ENCODE measurements at places on chromosomes 1 and 21.

- no peak for DNase-seq
Observed at GRCh38 chr21:45839274-45839673, 142.3 kb upstream of the COL6A1 start.

GRCh38 chr21:45981151-45982091 lies at the start of gene COL6A1:
COL6A1 (plus strand) TSS chr21:45981770; CDS start chr21:45981851, 81 bp downstream.
- peak; percentile 54 for DNase-seq

GRCh38 chr21:25568246-25568645 lies 39.0 kb downstream of the MRPL39 start:
- peak; percentile 47 for DNase-seq

- DNase-seq: no peak
Observed at GRCh38 chr1:1204998-1205768, 1.2 kb downstream of the TNFRSF18 start.

DNA sequence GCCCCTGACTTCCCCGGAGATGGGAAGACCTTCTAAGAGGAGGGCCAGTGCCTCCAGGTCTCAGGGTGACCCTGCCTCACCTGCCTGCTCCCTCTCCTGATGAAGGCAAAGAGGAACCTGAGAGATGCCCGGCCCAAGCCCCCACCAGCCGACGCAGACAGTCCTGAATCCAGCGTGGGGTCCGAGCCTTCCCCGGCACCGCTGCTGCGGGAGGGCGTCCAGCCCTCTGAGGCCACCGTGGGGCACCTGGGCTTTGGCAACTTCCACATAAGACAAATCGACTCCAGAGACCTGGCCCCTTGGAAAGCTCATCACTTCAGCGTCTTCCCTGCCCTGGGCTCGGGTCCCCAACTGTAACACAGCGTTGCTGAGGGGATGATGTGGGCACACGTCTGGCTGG lies 122.2 kb downstream of the CASZ1 start:
- DNase-seq: no peak

DNA sequence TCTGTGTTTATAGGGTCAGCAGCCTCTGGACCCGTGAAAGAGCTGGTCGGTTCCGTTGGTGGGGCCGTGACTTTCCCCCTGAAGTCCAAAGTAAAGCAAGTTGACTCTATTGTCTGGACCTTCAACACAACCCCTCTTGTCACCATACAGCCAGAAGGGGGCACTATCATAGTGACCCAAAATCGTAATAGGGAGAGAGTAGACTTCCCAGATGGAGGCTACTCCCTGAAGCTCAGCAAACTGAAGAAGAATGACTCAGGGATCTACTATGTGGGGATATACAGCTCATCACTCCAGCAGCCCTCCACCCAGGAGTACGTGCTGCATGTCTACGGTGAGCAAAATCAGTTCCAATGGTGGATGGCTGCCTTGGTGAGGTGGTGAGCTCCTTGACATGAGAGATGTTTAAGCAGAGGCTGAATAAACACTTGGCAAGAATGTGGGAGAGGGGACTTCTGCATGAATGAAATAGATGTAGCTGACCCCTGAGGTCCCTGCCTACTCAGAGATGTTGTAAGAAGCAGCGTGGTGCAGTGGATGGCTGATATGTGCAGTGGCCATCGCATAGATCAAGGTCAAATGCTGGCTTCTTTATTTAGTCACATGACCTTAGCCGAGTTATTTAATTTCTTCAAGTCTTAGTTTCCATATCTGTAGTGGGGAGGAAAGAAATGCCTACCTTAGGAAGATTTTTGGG lies 9.3 kb downstream of the SLAMF7 start:
- no peak for DNase-seq

DNA sequence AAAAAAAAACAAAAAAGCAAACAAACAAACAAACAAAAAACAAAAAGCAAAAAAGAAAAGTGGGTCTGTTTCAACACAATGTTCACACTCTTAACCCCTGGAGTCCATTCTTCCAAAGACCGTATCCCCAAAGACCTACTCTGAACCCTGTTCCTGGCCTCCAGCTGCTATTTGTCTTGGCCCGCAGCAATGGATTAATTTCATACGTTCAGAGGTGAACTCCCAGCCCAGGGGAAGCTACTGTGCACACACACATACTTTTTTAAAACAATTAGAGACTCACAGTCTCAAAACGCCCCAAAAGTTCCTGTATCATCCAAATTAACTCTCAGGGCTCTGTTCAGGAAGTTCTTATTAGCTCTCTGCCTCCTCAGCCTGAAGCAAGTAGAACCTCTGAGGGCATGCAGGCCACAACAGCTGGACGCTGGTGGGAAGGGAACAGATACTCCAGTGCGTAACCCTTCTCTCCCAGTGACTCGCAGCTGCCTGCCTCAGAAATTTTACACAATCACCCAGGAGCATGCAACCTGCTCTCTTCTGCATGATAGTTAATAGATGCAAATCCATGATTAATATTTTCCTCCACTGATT lies 395.4 kb downstream of the RRAGC start:
- DNase-seq: no peak

GRCh38 chr1:118483245-118484006 lies 298.4 kb upstream of the SPAG17 start:
- no peak for DNase-seq

DNA sequence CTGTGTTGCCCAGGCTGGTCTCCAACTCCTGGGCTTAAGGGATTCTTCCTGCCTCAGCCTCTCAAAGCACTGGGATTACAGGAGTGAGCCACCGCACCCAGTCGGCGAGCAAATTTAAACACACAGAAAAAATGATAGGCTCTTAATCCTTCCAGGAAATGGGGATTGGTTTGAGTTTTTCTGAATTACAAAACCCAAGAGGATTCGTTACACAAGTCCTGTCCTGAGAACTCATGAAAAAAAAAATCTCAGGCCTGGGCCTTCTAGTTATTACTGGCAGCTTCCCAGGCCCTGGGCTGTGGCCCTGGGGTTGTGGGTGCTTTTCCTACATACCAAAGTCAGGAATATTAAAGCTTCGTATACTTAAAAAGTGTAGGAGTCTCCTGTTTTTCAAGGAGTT lies 6.3 kb upstream of the IFNGR2 start:
- no peak for DNase-seq

GRCh38 chr1:108067884-108068540 lies 103.0 kb upstream of the VAV3 start:
- no peak for DNase-seq

GRCh38 chr1:31201931-31202360 lies 37.7 kb downstream of the NKAIN1 start:
- no peak for DNase-seq

GRCh38 chr1:55150880-55151588 lies 64.1 kb downstream of the USP24 start:
- DNase-seq: no peak

DNA sequence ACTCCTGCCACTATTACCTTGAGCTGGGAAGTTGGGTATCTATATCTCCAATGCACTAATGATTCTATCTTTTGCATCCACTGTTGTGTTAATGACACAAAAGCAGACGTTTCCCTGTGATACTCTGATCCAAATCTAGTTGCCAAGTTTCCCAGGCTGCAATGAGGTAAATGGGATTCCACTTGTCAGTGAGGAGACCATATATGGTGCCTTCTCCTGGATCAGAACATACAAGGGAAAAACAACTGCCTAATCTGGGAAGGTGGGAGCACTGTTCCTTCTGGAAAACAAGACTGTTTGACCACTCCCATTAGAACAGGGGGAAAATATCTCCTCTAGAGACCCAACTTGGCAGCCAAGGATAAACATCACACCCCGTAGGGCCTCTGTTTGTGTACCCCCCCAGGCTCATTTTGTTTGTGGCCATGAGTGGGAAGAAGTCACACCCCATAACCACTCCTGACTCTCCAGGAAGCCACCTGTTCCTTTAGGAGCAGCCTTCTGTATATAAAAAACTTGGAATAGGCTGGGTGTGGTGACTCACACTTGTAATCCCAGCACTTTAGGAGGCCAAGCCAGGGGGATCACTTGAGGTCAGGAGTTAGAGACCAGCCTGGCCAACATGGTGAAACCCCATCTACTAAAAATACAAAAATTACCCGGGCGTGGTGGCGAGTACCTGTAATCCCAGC lies 28.5 kb upstream of the SLC6A9 start:
- DNase-seq: no peak

DNA sequence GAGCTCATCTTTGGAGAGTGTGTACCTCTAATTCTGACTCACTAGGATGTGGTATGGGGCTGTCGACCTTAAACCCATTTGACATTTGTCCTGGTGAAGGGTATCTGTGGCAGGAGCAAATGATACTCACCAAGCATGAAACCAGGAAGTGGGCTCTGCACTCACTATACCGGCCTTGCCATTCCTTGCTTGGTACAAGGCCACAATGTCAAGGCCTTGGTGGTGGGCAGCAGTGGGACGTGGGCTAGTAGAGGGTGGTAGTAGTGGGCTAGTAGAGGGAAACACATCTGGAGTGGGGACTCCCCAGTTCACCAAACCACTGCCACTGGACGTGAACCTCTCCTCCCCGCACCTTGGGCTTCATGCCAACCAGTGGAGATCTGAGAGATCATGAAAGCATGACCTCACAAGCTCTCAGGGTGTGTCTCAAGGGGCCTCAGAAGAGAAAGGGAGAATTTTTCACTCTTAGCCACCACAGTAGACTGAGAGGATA lies 11.5 kb downstream of the TNFSF4 start:
- no peak for DNase-seq

- DNase-seq: no peak
Observed at GRCh38 chr1:245209658-245210435, 55.1 kb downstream of the KIF26B start.

- DNase-seq: no peak
Observed at GRCh38 chr1:2789164-2789985, 12.1 kb downstream of the TTC34 start.

GRCh38 chr1:177146499-177146898 lies 18.0 kb downstream of the ASTN1 start:
- DNase-seq: no peak

DNA sequence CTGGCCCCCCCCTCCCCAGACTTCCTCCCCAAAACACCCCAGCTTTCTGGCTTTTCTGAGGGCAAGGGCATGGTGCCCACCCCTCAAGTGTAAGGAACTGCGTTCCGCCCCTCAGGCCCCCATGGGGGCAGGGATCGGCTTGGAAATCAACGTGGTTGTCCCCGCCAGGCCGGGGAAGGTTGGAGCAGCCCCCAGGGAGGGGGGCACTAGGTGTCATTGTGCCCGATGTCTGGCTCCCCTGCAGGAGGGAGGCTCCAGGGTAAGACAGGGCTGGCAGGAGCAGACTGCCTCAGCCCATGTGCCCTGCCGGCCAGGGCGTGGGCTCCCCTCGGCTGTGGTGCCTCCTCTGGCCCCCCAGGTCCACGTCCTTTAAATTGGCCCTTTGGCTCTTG lies 7.4 kb upstream of the TFAP2E start:
- no peak for DNase-seq

- no peak for DNase-seq
Observed at GRCh38 chr1:43688594-43689000, 18.7 kb upstream of the ST3GAL3 start.

- DNase-seq: no peak
Observed at GRCh38 chr1:83805921-83806320, 193.0 kb downstream of the TTLL7 start.

DNA sequence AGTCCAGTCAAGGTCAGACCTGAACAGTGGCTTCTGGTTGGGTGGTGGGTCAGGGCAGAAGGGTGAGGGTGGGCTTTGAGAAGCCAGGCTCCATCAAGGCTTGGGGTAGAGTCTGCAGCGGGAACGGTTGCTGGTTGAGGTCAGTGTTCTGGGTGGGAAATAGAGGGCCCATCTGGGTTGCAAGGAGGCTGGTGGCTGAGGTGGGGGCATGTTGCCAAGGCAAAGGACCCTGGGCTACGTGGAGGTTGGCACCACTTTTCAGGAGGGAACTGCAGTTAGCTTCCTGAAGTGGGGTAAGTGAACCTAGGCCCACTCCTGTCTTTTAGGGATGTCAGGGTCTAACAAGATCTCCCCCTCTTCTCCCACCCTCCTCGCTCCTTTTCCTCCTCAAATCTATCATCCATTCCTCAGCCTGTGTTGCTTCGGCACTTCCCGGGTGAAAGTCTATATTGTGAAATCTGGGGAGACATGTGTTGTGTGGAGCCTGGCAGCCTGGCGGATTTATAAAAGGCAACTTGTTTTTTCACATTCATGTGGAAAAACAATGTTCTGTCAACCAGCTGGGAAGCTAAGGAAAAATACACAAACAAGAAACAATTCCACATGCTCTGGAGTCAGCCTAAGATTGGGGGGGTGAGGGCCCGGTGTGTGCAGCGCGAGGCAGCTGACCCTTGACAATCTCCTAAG lies 1.5 kb downstream of the IL22RA1 start:
- no peak for DNase-seq

GRCh38 chr1:46619656-46620258 lies 3.1 kb upstream of the MOB3C start:
- DNase-seq: no peak

DNA sequence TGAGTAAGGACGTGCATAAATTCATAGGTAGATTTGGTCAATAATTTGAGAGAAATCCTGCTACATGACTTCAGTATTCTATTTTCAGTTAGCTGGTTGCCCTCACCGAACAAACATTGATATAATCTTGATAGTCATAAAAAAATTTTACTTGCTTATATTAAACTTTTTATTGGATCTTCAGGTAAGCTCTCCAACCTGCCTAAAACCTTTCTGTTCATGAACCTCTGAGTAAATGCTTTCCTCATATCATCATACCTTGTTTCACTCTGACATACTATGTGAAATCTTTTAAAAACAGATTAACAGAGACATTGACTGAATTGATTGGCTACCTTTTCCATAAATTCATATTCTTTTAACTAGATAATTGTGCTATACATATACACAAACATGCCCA lies 299.0 kb downstream of the NCAM2 start:
- DNase-seq: no peak

DNA sequence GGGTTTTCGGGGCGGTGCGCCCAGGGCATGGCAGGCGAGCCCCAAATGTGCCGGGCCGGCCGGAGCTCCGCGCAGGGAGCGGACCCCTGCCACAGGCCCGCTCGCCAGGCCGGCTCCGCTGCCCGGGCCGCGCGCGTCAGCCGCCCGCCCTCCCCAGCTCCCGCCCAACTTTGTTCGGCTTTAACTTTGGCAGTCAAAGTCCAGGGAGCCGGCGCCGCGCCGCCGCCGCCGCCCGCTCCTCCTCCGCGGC lies 488 bp downstream of the SLC35D1 start:
- no peak for DNase-seq

- DNase-seq: no peak
Observed at GRCh38 chr1:6178751-6179563, 1.2 kb downstream of the CHD5 start.

GRCh38 chr1:111921948-111922347 lies 67.5 kb downstream of the KCND3 start:
- DNase-seq: no peak

- no peak for DNase-seq
Observed at GRCh38 chr21:33514229-33514628, 22.7 kb upstream of the DNAJC28 start.

GRCh38 chr1:29542548-29542947 lies 306.2 kb downstream of the PTPRU start:
- DNase-seq: no peak

Data from stimulated activated CD4-positive, alpha-beta T cell treated with anti-CD3 and anti-CD28 coated beads, Interleukin-4, amount 100 ng/mL, for 1 hour (primary cell).